ENCODE measurements at places on chromosomes 1 and 21. TPM values are rescaled to one million over a fixed set of nuclear protein-coding genes. Genes with fewer than 3 reads are reported as not detected.

GRCh38 chr1:153357076-153357852, 390 bp upstream of the S100A9 start:
- DNase-seq, result no peak

GRCh38 chr21:36489776-36490165, 9.8 kb upstream of the CLDN14 start:
- DNase-seq, result no peak

DNA sequence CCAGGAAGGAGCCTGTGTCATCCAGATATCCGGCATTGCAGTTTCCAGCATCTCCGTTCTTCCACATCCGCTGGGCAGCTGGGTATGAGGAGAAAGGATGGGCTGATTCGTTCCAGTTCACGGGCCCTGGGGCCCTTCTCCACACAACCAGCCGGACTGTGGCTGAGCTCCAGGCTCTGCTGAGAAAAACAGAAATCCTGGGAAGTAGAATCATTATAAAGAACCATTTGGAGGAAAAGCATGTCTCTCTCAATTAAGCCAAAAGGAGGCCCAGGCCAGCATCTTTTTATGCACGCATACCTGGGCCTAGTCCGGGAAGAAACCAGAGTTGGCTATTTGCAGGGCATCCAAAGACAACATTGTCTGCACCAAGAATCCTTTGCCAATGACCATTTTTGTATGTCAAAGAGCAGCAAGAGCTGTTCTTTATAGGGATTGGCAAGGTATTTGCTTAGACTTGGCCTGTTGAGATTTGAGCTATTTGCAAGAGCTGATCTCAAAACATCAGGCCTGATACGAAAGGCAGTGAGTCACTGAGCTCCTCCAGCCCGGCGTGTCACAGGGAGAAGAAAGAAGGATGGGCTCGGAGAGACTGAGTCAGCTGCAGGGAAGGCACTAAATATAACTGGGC, 84.9 kb upstream of the ARHGEF16 start:
- DNase-seq, result no peak

The LRRN2 gene
- 7.7 TPM for total RNA-seq

GRCh38 chr1:53619367-53620060, 119.5 kb downstream of the GLIS1 start:
- DNase-seq, result no peak

GRCh38 chr1:239719642-239720258, 333.4 kb downstream of the CHRM3 start:
- no peak for DNase-seq

The KIF17 gene
- total RNA-seq, result 10.2 TPM

The HFM1 gene
- total RNA-seq, result 69.3 TPM

Data from frontal cortex (tissue), 4 donors.